HuH-7 (cell line): ENCODE measurements at places on chromosomes 5 and 9.

DNA sequence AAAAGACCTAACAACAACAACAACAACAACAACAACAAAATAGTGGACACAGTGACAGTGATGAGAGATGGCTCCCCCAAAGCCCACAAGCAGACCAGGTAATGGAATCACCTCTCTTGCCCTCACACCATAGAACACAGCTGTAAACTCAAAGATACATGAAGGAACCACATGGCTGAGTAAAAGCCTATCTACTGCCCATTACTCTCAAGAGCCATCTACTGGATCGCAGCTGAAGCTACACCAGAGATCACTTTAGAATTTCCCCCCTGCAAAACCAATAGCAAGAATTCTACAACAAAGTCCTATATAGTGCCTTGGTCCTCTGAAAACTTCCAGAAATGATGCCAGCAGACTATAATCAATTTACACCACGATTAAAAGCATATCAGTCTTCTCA is 1537.6 kb upstream of the CDH9 start:
- DNase-seq = peak; percentile 13

DNA sequence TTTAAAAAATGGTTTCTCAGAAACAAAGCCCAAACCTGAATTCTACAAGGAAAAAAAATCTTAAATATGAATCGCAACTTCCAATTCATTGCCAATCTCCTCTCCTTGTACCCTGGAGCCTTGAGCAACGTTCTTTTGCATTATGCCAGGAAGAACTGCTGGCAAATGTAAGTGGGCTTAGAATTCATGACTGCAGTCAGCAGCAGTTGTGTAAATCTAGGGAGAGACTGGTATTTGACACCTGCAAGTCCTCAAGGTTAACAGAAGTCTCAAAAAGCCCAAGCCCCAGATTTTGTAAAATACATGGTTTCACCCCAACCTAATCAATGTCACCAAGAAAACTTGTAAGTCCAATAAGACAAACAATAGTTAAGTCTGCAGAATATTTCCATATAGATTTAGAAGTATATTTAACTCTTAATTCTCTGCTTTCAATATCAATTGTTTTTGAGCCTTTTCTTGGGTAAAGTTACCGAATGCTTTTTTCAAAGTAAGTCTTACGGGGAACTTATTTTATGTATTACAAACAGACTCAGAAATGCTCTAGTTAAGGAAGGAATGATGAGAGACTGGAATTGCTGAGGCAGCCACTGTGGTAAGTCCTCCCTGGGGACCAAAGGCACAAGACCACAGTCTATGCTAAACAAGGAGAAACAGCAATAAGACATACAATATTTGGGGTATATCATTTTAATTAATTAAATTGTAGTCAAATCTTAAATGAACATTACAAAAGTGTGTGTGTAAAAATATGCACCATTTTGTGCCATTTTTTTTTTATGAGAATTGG is 31.3 kb downstream of the ELL2 start:
- no peak for DNase-seq

DNA sequence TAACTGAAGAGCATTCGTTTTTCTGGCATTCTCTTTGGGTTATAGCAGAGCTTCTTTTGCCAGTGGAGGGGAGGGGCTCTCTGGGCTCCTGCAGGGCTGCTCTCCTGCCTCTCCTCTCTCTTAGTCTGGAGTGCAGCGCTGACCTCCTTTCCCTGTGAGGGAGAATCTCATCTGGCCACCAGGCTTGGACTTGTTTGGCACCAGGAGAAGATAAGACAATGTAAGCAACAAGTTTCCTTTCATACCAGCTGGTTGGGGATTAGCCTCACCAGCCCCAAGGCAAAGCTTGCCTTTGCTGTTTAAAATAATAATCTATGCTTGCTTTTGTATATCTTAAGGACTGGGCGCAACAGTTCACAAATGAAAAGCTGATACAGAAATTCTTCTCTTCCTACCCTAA is 196.4 kb downstream of the TLE4 start:
- no peak for DNase-seq

GRCh38 chr9:113238859-113239232 is 17.5 kb downstream of the SLC31A1 start:
- DNase-seq = no peak

GRCh38 chr5:52712354-52712753 is 75.4 kb upstream of the ITGA1 start:
- no peak for DNase-seq

DNA sequence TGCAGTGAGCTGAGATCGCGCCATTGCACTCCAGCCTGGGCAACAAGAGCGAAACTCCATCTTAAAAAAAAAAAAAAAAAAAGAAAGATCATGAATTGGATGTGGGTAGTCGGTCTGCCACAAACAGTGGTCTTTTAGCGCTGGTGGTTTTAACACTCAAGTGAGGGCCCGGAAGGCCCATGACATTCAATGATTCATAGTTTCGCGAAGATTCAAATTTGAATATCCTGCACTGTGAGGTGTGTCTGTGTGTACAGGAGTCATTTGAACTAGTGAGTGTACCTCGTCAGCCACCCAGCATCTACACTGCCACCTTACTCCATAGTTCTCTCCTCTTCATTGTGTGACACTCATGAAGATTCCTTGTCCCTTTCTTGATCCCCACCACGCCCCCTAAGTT is 41.3 kb downstream of the CFAP77 start:
- DNase-seq = no peak

DNA sequence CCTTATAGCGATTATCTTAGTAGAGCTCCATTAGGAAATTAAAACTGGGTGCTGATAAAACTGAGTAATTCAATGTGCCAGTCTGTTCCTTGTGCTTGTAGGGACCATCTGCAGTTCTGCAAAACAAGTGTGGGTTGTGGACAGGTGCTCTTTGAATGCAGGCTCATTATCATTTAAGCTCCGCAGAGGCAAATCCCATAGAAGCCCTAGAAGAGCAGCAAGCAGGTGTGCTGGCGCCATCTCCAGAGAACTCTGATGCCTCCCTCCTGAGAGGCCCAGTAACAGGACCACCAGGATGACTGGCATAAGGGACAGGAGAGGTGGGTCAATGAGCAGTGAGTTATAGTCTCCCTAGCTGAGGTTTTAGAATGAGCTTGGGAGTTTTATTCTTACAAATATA is 1342.4 kb upstream of the DMAC1 start:
- DNase-seq = no peak

- DNase-seq = no peak
These were observed 226.6 kb downstream of the SNX18 start for GRCh38 chr5:54743997-54744788.

- DNase-seq = no peak
These were observed 13.8 kb upstream of the CTSL start for GRCh38 chr9:87711857-87712800.

- no peak for DNase-seq
These were observed 968.1 kb upstream of the CDH18 start for GRCh38 chr5:20956134-20956533.

DNA sequence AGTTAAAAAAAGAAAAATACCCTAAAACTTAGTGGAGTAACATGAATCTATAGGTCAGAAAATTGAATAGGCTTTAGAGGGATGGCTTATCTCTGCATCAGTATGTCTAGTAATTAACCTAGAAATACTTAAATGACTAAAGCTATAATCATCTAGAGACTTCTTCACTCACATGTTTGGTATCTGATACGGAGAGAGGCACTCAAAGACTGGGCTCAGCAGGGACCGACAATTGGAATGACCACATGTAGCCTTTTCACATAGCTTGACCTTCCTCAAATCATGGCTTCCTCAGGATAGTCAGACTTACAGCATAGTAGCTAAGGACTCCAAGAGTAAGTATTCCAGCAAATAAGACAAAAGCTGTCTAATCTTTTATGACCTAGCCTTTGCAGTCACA is 105.3 kb upstream of the RORB start:
- no peak for DNase-seq

DNA sequence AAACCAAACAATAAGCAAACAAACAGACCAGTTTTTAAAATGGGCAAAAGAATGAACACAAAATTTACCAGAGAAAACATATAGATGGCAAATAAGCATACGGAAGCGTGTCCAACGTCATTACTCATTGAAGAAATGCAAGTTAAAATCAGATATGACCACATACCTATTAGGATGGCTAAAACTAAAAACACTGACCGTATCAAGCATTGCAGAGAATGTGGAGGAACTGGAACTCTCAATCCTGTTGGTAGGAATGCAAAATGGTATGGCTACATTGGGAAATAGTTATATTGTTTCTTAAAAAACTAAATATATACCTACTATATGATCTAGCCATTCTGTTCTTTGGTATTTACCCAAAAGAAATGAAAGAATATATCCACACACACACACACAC is 129.4 kb upstream of the ACO1 start:
- no peak for DNase-seq

- no peak for DNase-seq
These were observed 6.7 kb downstream of the BRD3 start for GRCh38 chr9:134061019-134061687.

DNA sequence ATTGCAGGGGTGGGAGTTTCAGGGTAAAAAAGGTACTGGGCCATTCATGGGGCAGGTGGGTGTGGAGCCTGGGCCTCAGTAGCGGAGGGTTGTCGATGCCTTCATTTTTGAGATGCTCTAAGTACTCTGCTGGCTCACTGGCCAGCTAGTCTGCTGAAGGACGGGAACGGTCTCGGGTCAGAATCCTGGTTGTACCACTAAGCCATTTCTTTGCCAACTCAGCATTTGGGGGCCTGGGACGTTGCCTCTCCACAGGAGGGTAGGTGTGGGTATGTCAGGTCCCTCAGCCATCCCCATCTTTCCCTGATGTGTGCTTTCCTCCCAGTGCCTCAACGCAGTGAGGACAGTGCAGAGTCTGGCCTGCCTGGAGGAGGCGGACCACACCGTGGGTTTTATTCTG is 25.1 kb downstream of the SH3GLB2 start:
- no peak for DNase-seq

- no peak for DNase-seq
These were observed 618.2 kb downstream of the TLE1 start for GRCh38 chr9:81071108-81071507.

GRCh38 chr5:6326776-6327175 is 51.6 kb downstream of the MED10 start:
- no peak for DNase-seq

DNA sequence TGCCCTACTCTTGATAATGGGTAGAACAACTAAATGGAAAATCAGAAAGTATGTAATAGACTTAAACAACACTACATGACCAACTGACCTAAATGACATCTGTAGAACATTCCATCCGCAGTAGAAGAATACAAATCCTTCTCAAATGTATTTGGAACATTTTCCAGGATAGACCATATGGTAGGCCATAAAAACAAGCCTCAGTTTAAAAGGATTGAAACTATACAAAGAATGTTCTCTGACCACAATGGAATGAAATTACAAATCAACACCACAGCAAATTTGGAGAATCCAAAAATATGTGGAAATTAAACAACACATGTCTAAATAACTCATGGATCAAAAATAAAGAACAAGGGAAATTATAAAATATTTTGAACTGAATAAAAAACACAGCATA is 189.2 kb downstream of the NDUFS4 start:
- no peak for DNase-seq

DNA sequence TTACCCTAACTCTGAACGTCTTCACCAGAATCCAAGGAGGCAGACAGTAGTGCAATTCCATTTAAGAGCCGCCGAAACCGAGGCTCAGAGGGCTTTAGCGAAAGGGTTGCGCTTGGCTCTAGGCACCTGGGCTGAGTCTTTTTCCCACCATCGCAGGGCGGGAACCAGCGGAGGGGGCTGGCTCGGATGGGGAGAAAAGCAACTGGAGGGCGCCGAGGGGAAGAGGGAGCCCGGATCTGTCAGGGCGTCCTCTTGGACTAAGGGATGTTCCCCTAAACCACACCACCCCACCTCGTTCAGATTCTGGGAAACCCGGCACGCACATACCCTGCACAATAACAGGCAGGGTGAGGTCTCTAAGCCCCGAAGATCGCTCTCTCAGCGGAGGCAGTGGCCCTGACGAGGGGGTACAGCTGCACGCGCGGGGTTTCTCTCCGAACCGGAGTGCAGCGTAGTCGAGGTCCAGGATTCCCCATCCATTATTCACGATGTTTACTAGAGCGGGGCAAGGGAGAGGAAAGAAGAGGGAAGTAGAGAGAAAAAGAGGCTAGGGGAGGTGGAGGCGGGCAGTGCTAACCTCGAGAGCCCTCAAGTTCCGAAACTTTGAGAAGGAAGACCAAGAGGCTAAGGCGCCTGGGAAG is 1.3 kb upstream of the POU4F3 start:
- no peak for DNase-seq

- no peak for DNase-seq
These were observed 129.3 kb downstream of the ENTREP1 start for GRCh38 chr9:69454321-69454720.

GRCh38 chr9:104088416-104088815 is 5.7 kb upstream of the SMC2 start:
- no peak for DNase-seq

- DNase-seq = no peak
These were observed 53.5 kb upstream of the COL15A1 start for GRCh38 chr9:98890256-98890655.

GRCh38 chr5:143663872-143664271 is 148.1 kb upstream of the HMHB1 start:
- DNase-seq = no peak

- no peak for DNase-seq
These were observed 32.5 kb upstream of the ALDOB start for GRCh38 chr9:101468116-101468515.

GRCh38 chr5:38077652-38078051 is 180.7 kb upstream of the EGFLAM start:
- DNase-seq = peak; percentile 37

GRCh38 chr5:168712280-168712924 is 133.2 kb upstream of the PANK3 start:
- no peak for DNase-seq

DNA sequence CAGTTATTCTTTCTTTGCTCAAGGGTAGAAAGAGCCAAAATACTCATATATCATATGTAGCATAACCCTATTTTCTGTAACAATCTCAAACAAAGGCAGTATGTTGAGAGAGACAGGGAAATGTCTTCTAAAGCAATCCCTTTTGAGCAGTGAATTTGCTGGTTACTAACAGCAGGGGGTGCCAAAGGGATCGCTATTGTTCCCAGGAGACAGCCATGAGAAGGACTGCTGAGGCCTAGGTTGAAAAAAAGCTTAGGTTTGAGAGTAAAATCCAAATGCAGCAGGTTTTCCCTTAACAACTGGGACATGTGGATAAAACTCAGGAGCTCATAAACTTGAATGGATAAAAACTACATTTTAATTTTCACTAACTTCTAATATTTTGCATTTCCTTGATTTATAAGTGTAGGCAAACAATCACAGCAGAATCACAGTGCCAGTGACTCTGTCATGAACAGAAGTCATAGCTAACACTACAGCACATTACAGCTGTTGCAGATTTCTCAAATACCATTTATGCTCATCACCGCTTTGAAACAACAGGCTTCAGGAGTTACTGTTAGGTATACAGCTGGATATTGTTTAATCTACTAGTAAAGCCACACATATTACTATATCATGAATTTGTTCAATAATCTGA is 148.4 kb downstream of the MAPKAP1 start:
- peak; percentile 69 for DNase-seq

- no peak for DNase-seq
These were observed 53.5 kb downstream of the GRIA1 start for GRCh38 chr5:153543959-153544470.

GRCh38 chr9:97311798-97312500 is 4.5 kb downstream of the CCDC180 start:
- no peak for DNase-seq
